ENCODE measurements at places on chromosomes 2 and 18. TPM values are rescaled to one million over a fixed set of nuclear protein-coding genes. Genes with fewer than 3 reads are reported as not detected.

- DNase-seq: no peak
These were observed 42.9 kb upstream of the SNED1 start for GRCh38 chr2:240955306-240956170.

DNA sequence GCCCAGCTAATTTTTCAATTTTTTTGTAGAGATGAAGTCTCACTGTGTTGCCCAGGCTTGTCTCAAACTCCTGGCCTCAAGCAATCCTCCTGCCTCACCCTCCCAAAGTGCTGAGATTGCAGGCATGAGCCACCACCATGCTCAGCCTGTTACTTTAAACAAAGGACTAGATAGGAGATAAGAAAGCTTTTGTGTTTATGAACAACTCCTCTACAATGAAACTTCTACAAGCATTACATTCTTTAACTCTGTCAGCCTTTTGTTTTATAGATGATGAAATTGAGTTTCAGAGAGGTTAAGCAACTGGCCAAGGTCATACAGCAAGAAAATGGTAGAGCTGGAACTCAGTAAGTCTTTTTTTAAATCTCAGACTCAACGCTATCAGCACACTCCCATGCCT, 22.7 kb downstream of the ALPK2 start:
- peak; percentile 69 for DNase-seq

DNA sequence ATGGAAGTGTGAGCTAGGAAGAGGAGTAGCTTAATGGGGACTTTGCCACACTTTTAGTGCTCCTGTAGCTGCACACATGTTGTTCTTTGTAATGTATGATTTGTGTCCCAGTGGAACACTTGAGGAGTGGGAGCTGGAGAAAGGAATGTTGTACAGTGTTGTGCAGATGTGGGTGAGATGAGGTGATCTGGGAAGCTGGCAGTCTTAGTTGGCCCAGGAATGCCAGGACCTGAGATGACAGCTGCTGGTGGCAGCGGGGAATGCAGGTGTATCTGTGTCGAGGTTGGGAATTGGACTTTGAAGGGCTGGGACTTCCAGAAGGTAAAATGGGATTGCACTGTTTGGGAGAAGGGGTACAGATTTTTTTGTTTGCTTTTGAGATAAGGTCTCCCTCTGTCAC, 23.6 kb downstream of the NEDD4L start:
- no peak for DNase-seq

GRCh38 chr18:36503477-36503876, 206.0 kb downstream of the FHOD3 start:
- no peak for DNase-seq

GRCh38 chr2:61538920-61539520, 864 bp upstream of the XPO1 start:
- peak; percentile 44 for DNase-seq

DNA sequence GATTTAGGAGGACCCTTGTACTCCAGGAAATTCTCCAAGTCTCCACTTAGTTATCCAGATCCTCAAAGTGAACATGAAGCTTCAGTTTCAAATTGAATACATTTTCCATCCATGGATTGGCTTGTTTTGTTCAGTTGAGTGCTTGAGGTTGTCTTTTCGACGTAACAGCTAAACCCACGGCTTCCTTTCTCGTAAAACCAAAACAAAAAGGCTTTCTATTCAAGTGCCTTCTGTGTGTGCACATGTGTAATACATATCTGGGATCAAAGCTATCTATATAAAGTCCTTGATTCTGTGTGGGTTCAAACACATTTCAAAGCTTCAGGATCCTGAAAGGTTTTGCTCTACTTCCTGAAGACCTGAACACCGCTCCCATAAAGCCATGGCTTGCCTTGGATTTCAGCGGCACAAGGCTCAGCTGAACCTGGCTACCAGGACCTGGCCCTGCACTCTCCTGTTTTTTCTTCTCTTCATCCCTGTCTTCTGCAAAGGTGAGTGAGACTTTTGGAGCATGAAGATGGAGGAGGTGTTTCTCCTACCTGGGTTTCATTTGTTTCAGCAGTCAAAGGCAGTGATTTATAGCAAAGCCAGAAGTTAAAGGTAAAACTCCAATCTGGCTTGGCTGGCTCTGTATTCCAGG, at the start of gene CTLA4:
Gene CTLA4, plus strand, starts transcription at position 211 of the 640 bp plus-strand sequence. Its CDS starts 172 bp downstream, at position 383.
- no peak for DNase-seq

- DNase-seq: no peak
These were observed 26.0 kb upstream of the NOTO start for GRCh38 chr2:73176205-73176880.

- DNase-seq: no peak
These were observed 156.1 kb downstream of the AGPS start for GRCh38 chr2:177548636-177549035.

GRCh38 chr18:25284861-25285550, 67.0 kb downstream of the ZNF521 start:
- no peak for DNase-seq

- peak; percentile 10 for DNase-seq
These were observed 370.6 kb upstream of the UBE2E3 start for GRCh38 chr2:180609626-180610340.

DNA sequence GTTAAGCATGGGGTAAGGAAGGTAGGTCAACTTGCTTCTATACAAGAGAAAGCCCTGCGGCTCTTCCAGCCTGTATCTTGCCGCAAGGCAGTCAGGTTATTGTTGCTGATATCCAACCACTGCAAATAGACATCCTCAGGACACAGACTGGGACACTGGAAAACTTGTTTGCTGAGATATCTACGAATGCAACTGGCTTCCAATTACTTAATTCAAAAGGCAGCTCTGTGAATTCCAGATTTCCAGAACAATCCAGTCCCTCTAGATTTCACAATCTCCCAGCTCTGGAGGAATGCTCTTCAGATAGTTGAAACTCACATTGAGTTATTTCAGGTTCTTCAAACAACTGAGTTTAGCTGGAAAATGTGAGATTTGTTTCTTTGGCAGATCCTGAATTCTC, 34.6 kb upstream of the SP9 start:
- DNase-seq: no peak

DNA sequence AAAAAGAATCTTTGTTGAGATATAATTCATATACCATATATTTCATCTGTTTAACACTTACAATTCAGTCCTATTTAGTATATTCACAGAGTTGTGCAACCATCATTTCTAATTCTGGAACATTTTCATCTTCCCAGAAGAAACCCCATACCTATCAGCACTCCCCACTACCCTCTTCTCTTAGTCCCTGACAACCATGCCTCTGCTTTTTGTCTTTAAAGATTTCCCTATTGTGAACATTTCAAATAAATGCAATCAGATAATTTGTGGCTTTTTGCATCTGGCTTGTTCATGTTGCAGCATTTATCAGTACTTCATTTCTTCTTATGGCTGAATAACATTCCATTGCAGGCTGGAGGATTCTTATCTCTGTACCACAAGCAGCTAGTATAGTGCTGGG, 305.9 kb upstream of the MEX3C start:
- DNase-seq: no peak

GRCh38 chr2:54957321-54957999, 92.8 kb downstream of the RTN4 start:
- DNase-seq: no peak

GRCh38 chr2:58030771-58031170, 15.8 kb upstream of the VRK2 start:
- DNase-seq: peak; percentile 46

DNA sequence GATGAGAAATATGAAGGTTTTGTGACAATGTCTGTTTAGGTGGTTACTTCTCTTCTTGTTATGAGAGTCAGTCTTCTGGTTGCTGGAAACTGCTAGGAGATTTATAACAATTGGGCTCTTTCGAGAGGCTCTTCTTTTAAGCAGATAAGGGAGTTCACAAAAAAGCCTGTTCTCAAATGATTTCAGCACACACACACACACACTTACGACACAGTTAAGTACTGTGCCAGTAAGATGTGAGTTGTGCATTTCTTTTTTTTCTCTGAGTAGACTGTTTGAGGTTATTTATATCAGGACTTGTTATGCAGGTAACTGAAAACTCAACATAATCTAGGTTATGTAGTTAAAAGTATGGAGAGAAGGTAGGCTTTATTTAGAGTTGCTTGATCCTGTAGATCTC, 49.8 kb downstream of the MSH2 start:
- no peak for DNase-seq

DNA sequence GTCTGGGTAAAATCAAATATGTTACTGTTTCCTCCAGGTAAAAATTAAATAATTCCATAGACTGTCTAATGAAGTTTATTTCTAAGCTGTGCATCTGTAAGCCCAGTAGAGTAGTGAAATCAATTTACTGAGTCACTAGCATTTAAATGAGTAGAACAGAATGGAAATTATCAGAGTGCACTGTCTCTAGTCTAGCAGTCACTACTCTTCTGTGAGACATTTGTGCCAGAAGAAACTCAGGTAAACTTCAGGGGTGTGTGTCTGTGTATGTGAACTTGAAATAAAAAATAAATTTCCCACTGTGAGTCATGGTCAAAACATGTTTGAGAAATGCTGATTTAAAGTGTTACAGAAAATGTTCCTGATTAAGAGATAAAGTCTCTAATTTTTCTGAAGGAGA, 146.4 kb downstream of the RIF1 start:
- DNase-seq: peak; percentile 3

DNA sequence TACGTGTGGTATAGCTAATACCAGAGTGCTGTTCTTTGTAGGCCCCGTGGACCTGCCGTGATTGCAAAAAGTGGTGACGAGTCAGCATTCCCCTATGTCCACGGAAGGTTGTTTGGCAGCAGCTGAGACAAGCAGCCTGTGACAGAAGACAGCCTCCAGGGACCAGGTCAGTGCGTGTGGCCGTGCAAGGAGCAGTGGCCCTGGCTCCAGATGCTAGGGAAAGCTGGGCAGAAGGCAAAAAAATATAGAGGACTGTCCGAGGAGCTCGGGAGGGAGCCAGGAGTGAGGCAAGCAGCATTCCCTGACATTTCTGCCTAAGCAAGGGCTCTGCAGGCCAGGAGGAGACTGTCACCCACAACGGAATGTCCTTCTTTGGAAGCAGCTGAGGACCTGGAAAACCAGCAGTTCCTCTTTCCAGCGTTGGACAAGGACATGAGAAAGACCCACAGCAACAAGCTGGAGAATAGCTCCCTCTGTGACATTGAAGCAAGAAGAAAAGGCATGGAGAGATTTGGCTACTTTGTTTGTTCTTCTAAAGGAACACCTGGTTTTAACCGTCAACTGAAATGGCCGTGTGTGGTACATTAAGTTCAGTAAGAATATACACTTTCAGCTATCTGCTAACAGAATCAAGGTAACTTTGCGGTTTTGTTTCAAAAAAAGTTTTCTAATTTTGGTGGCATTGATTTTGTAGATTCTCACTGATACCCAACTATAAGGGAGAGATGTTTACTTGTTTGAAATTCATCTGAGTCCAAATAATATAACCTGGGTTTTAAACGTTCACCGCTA, 58.3 kb downstream of the NPAS2 start:
- no peak for DNase-seq

GRCh38 chr2:159053161-159054031, 85.0 kb downstream of the TANC1 start:
- DNase-seq: no peak

GRCh38 chr2:142868229-142868762, 9.2 kb upstream of the KYNU start:
- peak; percentile 95 for DNase-seq

DNA sequence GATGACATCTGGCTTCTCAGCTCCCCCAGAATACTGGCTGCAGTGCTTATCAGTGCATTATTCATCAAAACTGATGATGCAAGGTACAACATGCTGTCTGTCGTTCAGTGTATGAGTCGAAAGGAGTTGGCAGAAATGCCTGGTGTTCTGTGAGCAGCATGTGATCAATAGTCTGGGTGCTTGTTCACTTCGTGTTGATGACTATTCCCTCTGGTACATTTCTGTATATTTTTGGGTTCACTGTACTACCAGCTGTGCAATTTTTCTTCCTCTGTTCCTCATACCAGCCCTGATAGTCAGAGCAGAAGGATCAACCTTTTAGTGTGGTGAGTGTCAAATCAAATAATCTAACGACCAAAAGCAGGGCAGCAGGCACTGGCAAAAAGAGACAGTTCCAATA, 59.0 kb upstream of the KLHL14 start:
- DNase-seq: peak; percentile 74

DNA sequence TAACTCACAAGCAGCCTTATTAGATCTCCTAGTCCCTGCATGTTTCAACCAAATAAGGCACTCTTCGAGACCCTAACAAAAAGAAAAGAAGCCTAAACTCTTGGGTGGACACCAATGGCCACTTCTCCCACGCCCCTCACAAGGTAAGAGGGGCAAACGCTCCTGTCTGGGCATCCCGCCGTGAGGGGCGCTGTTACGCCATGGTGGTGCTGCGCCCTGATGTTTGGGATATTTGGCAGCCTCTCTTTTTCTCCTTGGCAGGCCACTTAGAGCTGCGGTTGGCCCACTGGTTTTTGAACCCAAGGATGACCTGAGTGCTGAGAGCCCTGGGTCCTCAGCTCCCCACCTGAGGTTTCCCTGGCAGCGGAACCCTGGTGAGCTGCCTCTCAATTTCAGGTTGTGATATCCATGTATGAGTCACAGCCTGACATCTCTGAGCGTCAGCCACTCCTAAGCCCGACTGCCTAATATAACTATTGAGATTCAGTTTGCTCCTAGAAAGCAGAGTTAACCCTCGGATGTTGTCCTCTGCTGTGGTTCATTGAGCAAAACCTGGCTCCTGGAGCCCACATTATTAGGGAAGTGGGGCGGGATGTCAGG, 103.3 kb downstream of the COL6A3 start:
- no peak for DNase-seq

DNA sequence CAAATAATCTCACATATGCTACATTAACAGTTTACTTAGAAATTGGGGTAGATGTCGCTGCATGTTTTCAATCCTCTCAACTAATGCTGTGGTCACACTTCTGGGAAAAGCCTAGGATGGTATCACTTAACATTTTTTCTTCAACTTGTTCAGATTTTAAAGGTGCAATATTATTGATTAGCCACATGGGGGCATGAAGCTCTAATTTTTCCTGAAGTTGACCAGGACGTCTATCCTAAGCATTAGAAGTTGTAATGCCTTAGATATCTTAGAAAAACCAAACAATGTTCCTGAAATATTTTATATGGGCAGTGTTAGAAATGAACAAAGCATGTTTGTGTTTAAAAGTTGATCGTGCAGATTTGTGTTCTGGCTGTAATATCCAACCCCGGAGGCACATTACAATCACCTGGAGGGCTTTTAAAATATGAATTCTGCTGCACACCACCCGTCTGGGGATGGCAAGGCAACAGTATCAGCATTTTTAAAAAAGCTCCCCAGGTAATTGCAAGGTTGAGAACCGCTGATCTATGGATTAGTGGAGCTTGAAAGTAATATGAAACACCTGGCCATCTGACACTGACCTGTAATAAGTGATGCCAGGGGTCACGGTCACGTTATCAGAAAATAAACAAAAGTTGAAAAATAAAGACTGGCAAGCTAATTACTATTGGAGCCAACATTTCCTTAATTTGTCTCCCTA, 100.5 kb upstream of the LMAN1 start:
- peak; percentile 50 for DNase-seq

- DNase-seq: peak; percentile 86
These were observed 223.1 kb upstream of the PARD3B start for GRCh38 chr2:204321910-204322751.

- no peak for DNase-seq
These were observed 261.8 kb upstream of the CHAC2 start for GRCh38 chr2:53505826-53506225.

The ADI1 gene
- total RNA-seq: 21.9 TPM

The EPAS1 gene
- 99.8 TPM for total RNA-seq

The UGT1A4 gene
- total RNA-seq: 2.9 TPM

The XIRP2 gene
- not detected for total RNA-seq

The CFAP65 gene
- not detected for total RNA-seq

The ARHGAP28 gene
- total RNA-seq: 0.26 TPM

The HOXD8 gene
- total RNA-seq: not detected

The ADCYAP1 gene
- total RNA-seq: not detected

The SH3RF3 gene
- 0.51 TPM for total RNA-seq

The CIB4 gene
- total RNA-seq: not detected

The SEPTIN2 gene
- 181 TPM for total RNA-seq

The LRRC30 gene
- not detected for total RNA-seq

The CNRIP1 gene
- not detected for total RNA-seq

The GPR35 gene
- 0.26 TPM for total RNA-seq

The CERS6 gene
- total RNA-seq: 50.8 TPM

Measured in bronchial epithelial cell (primary cell).